NCI-H2107 (cell line): ENCODE measurements at places on chromosomes 11 and 22.

- no peak for DNase-seq
Observed at GRCh38 chr11:116986521-116987105, 111.6 kb downstream of the SIK3 start.

DNA sequence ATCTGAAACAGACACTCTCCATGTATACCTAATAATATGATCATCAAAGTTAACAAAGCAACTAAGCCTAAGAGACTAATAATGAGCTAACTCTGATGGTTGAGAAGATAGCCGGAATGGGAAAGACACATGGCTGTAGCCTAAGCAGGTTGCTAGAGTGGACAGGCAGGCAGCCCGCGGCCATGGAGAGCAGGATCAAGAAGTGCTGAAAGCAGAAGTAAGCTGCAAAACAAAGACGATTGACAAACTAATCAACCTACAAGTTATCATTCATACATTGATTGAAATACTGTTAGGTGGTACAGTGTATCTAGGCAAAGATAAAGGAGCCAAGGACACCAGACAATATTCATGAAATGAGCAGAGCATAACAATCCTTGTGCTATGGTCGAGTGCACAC is 29.3 kb downstream of the SLN start:
- no peak for DNase-seq

DNA sequence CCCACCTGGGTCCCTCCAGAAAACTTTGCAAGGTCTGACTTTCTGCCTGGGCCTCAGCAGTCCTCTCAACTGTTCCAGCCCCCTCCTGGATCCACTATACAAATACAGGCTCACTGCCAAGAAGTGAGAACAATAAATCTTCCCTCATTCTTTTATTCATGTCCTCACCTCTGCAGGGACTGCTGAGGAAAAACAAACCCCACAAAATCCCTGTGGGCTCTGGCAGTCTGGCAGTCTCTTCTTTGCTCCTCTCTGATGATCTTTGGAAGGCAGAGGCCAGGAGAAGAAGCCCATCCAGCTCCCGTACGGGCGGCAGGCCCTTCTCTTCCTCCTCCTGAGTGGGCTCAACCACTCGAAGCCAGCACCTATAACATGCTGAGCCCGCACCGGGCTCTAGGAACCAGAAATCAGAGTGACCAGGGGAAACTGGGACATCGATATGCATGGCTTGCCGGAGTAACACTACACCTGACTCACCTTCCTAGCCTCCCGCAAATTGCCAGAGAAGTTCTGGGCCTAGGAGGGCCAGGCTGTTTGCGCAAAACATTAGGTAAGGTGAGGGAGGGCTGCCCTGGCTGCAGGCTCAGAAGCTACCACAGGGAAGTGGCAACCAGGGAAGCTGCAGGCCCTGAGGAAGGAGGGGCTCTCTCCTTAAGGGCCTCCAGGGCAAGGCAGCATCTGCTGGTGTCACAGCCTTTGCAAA is 24.2 kb downstream of the TMPRSS5 start:
- DNase-seq, result peak; percentile 65

DNA sequence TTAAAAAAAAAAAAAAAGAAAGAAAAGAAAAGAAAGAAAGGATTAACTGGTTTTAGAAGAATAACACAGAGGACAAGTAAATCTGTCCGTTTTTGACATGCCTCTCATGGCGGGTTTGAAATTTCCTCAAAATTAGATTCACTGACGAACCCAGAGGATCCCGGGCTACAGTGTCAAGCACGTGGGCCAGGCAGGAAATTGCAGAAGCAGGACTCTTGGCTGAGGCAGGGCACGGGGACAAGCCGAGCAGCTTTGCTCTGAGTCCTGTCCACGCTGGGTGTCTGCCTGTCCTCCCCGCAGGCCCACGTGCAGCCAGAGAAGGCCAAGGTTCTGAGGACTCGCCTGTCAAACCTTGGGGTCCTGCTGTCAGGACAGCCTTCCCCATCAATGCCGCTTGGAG is 24.7 kb downstream of the GAL start:
- DNase-seq, result no peak

DNA sequence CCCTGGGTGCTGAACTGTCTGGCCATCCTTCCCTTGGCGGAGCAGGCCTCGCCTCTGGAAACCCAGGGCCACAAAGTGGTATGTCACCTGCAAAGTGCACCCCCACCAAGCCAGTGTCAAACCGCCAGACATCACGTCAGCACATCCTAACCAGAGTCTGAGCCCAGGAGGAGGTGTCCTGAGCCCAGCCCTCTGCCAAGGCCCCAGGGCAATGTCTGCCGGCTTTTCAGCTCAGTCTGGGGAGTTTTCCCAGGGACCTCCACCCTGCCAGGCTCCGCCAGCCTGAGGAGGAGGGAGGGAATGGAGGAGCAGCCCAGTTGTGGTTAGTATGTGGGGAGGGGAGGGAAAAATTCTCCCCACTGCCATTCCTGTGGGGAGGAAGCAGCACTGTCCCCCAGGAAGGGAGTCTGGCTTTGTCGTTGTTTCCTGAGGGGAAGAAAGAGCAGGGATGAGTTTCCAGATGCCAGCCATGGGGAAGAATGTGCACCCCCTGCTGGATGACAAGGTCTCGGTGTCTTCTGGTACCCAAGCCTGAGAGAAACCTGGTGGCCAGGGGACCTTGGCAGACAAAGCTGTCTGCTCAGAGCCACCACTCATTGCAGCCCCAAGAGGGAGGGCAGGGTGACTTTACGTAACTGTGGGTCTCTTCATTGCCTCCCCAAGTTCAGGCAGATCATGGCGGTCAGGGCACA is 81.4 kb upstream of the CD82 start:
- DNase-seq, result no peak

- no peak for DNase-seq
Observed at GRCh38 chr22:20859615-20860014, 808 bp downstream of the SNAP29 start.

- DNase-seq, result no peak
Observed at GRCh38 chr22:40443732-40444131, 73.3 kb downstream of the SGSM3 start.

DNA sequence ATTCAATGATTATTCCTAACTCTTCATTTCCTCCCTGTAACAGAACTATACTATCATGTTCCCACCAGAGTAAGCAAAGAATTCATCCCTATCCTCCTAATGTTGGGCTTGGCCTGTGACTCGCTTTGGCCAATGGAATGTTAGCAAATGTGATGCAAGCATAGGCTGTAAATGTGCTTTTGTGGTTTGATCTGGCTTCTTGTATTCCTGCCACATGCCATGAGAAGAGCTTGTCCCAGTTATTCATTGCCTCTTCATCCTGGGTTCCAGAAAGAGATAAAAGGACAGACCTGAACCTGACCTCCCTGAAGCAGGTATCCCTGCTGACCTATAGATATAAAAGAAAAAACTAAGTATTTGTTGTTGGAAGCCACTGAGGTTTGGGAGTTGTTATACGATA is 51.0 kb downstream of the SYTL2 start:
- no peak for DNase-seq

GRCh38 chr11:32704775-32705174 is 89.7 kb downstream of the CCDC73 start:
- no peak for DNase-seq

GRCh38 chr11:10858439-10859325 is 829 bp upstream of the ZBED5 start:
- peak; percentile 40 for DNase-seq

GRCh38 chr11:40130427-40130826 is 1329.0 kb downstream of the LRRC4C start:
- no peak for DNase-seq

GRCh38 chr22:31628969-31629708 is 32.9 kb downstream of the PISD start:
- no peak for DNase-seq

GRCh38 chr11:35419184-35419829 is at the start of gene SLC1A2:
TSS of gene SLC1A2 (minus strand) at chr11:35419558. CDS start at chr11:35418966, 592 bp downstream.
- no peak for DNase-seq

GRCh38 chr11:105220121-105220520 is 80.6 kb upstream of the CARD18 start:
- DNase-seq, result no peak

DNA sequence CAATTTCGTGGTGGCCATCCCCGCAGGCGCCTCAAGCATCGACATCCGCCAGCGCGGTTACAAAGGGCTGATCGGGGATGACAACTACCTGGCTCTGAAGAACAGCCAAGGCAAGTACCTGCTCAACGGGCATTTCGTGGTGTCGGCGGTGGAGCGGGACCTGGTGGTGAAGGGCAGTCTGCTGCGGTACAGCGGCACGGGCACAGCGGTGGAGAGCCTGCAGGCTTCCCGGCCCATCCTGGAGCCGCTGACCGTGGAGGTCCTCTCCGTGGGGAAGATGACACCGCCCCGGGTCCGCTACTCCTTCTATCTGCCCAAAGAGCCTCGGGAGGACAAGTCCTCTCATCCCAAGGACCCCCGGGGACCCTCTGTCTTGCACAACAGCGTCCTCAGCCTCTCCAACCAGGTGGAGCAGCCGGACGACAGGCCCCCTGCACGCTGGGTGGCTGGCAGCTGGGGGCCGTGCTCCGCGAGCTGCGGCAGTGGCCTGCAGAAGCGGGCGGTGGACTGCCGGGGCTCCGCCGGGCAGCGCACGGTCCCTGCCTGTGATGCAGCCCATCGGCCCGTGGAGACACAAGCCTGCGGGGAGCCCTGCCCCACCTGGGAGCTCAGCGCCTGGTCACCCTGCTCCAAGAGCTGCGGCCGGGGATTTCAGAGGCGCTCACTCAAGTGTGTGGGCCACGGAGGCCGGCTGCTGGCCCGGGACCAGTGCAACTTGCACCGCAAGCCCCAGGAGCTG is 24.8 kb downstream of the ADAMTS15 start:
- no peak for DNase-seq

GRCh38 chr22:46635756-46636155 is 15.6 kb downstream of the GRAMD4 start:
- no peak for DNase-seq

DNA sequence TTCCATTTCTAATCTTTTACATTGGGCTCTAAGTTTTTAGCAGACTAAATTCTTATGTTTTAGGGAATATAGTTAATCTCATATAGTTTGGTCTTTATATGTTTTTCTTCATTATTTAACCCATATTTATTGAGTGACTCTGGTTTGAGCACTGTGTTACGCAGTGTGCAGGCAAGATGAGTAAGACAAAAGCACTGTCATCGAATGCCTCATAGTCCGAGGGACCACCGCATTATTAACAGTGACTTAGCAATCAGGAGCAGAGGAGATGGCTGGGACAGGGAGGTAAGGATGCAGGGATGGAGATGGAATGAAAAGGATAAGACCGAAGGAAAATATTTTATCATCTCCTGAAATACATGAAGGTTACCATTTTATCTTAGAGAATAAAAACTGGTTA is 65.2 kb upstream of the CTSC start:
- DNase-seq, result no peak

GRCh38 chr22:38129856-38130255 is 19.4 kb upstream of the BAIAP2L2 start:
- no peak for DNase-seq

GRCh38 chr11:13311570-13311969 is 34.0 kb downstream of the BMAL1 start:
- DNase-seq, result no peak

GRCh38 chr11:111733016-111733415 is 33.2 kb downstream of the PPP2R1B start:
- DNase-seq, result no peak

DNA sequence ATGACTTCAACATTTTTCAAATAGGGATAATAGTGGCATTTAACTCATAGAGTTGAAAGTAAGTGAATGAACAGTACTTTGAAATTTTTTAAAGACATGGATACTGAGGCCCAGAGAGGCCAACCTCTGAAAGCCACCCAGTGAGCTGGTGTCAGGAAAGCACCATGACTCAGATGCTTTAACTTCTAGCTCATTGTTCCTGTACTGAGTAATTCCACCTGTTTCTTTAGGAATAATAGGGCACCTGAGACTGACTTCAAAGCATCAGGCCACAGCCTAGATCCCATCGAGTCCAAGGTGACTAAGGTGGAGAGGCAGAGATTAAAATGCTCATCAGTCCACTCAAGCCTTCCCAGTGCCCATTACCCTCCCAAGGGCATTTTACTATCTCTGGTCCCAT is 491.8 kb upstream of the TENM4 start:
- no peak for DNase-seq
